Stimulated activated CD4-positive, alpha-beta T cell treated with anti-CD3 and anti-CD28 coated beads, Interleukin-1b, Interleukin-23, amount 100 ng/mL, for 4 hours (primary cell): ENCODE measurements at places on chromosomes 12 and 14.

DNA sequence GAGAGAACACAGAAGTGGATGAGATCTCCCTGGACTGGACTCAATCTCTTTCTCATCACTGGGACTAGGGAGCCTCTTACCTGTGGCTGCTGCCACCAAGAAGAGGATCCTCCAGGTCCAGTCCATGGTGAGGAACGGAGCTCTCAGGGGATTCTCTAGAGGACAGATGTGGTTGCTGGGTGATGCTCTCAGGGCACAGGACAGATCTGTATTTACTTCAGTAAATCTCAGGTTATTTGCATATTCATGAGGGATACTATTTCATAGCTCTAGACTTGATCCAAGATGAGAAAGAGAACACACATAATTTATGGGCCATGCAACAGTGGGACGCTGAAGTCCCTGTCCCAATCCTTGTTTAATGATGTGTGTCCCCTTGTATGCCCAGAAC lies 460.5 kb downstream of the TMEM121 start:
- no peak for DNase-seq

DNA sequence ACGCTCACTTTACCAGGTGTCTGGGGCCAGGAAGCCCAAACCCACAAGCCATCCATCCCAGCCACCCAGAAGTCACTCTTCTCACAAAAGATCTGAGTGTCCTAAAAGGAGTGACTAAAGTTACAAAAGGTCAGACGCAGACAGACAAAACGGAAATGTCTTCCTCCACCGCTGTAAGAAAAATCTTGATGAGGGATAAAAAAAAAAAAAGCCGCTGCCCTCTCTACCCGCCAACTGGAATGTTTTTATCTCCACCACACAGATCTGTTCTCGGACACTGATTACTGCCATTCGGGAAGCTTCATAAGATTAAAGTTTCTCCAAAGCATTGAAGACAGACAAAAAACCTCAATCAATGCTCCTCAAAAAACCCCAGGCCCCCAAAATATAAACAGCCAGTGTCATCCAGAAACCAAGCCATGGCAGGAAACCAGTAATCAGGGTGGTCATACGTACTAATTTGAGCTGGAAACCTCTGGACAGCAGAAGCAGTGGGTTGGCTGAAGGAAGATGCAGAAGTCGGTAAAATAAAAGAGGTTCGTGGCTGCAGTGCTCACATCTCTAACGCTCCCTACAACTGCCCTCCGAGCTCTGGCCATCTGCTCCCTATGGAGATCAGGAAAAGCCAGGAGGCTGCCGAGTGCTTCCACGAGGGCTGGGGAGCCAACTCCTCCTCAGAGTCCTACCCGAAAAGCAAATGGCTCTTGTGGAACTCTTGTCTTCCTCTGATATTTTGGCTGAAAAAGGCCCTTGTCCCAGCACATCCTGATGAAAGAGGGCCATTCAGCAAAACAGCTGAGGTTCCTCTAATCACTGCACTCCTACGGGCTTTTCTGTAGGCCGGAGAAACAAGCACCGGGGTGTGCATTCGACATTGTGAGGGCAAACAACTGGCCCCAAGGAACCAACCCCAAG lies 30.3 kb downstream of the SSH1 start:
- no peak for DNase-seq

GRCh38 chr14:98375566-98375965 lies 896.4 kb downstream of the BCL11B start:
- DNase-seq = no peak

DNA sequence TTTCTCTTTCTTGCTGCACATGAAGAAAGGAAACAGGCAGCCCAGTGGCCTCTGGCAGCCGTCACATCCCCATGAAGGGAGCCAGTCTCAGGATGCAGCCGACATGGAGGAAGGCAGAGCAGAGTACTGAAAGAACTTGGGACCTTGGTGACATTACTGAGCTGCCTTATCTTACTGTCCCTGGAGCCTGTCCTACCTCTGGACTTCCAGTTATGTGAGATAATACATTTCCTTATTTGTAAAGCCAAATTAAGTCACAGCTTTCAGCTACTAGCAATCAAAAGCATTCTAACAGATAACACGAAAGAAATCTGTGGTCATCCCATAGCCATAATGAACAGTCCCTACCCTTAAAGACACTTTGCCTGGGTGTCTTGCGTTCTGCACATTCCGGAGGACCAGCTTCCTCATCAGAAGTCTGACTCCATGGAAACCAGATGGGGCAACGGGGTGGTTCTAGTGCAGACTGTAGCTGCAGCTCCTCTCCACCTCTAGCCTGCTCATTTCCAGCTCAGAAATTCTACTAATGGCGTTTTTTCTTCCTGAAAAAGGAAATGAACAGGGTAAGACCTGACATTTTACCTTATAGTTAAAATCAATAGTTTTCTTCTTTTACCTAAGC lies 7.8 kb upstream of the EGLN3 start:
- DNase-seq = no peak

DNA sequence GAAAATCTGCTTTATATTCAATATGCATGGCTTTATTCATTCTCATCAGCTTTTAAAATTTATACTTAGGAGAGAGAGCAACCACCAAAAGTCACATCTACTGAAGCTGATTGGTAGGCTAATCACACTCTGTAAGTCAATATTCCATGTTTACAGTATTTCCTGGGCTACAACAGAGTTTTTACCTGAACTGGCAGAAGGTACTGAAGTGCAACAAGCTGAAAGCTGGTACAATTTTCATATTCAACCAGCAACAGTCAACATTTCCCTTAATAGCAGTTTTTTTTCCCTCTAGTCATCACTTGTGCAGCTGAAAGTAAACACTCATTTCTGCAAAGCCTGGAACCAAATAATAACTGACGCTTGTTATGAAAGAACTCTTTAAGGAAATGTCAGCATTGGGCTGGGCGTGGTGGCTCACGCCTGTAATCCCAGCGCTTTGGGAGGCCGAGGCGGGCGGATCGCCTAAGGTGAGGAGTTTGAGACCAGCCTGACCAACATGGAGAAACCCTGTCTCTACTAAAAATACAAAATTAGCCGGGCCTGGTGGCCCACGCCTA lies 12.9 kb downstream of the BRAP start:
- no peak for DNase-seq

GRCh38 chr12:12592930-12593329 lies 18.7 kb upstream of the CREBL2 start:
- DNase-seq = no peak

DNA sequence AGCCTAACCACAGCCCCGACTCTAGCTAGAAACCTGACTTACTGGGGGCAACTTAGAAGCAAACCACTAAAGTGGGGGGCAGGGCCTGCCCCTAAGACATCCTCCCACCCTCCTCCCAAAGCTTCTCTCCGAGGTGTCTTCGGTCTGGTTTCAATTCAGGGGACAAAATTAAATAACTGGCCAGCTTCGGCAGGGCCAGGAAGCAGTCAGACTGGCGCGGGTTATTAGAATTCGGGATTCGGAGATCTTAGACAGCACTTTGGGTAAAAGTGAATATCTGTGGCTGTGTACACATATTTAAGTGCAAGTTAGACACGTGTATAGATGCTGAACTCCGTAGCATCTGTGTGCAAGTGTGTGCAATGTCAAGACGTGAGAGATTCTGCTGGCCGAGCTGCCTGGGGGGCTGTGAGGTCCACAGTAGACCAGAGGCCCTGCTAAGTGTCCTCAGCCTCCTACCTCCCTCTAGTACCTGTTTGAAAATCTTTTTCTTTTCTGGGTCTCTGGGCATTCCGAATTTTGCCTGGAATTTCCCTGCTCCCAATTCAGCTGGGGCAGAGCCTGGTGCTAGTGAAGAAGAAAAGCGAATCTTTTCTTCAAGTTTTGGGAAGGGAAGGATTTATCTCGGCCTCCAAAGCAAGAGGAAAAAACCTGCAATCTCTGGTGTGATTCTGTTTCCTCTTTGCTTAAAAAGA lies 4.0 kb upstream of the HOXC10 start:
- DNase-seq = no peak

DNA sequence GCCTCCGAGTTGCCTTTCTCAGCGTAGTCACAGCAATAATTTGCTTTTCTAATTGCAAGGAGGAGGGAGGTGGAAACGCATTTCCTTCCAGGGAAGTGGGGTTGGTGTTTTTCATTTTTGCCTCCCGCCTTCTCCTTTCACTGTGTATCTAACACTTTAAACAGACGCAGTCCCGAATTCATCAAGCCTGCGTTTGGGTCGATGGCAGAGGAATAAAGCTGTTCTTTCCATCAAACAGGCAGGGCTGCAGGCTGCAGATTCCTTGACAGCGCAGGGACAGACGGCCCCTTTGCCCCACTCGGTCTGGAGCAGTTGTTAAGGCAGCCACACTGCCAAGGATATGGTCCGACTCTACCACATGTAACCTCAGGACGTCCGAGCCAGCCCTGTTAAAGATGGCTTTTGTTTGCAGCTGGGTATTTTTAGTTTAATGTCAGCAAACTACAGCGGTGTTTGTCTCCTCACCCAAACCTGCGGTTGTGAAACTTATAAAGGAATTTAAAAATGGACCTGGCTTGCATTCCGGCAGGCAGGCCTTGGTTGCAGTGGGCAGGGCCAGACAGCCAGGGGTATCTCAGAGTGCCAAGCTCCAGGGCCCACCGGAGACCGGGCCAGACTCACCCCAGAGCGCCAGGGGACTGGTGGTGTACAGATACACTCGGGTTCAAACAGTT lies 2.1 kb downstream of the CHST11 start:
- DNase-seq = no peak

GRCh38 chr12:80118565-80119324 lies 19.4 kb downstream of the OTOGL start:
- DNase-seq = no peak

DNA sequence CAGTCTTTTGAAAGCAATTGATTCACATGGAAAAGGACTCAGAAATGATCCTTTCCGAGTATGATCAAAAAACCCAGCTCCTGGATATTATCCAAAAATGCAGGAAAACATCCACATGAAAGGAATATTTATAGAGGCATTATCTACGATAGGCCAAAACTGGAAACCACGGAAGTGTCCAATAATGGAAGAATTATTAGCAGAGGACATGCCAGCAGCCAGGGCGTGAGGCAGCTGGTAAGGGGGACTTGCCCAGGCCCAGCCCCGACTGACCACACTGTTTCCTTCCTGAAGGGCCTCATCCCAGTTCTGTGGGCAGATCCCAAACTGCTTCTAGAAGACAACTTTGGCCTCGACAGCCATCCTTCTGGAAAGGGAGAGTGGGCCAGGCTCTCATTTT lies 20.5 kb downstream of the ACTN1 start:
- DNase-seq = no peak

GRCh38 chr14:74357585-74357984 lies 9.3 kb downstream of the VRTN start:
- DNase-seq = no peak

DNA sequence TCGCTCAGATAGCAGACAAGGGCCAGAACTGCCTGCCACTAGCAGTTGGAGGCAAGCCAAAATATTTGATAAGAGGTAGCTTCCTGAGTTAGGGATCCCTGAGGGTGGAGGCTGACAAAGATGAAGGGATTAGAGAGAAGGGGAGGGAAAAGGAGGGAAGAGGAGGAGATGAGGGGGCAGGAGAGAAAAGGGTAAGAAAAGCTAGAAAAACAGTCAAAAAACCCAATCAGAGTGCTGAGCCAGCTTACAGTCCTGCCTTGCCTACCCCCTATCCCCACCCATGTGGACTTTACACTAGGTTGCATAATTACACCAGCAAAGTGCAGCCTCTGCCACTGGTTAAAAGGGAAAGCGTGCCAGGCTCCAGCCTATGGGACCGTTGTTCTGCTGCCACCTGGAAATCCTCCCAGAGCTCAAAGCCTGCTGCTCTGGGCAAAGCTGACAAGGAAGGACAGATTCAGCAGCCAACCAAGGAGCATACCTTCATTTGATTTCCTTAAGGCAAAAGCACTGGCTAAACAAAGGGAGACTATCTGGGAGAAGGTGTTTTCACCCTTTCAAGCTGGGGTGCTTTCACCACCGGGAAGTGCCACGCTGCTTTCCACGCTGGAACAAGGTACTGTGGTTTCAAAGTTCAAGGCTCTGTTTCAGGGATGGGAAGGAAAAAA lies 3.8 kb upstream of the NUMB start:
- no peak for DNase-seq

DNA sequence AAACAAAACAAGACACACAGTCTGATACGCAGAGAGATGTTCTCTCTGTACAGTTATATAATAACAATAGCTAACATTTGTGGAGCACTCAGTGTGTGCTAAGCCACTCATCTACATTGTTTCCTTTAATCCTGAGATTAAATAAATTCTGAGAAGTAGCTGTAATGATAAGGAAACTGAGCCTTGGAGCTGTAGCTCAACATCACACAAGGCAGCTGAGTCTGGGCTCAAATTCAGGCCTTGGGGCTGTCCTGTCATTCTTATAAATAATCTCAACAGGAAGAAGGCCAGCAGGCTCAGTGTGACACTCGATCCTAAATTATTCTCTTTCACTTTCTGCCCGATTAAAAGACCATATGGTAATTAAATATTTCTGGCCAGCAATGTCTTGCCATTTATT lies 24.5 kb downstream of the CDKN1B start:
- no peak for DNase-seq

- DNase-seq = no peak
These were observed 8.5 kb upstream of the BICD1 start for GRCh38 chr12:32098112-32098511.

DNA sequence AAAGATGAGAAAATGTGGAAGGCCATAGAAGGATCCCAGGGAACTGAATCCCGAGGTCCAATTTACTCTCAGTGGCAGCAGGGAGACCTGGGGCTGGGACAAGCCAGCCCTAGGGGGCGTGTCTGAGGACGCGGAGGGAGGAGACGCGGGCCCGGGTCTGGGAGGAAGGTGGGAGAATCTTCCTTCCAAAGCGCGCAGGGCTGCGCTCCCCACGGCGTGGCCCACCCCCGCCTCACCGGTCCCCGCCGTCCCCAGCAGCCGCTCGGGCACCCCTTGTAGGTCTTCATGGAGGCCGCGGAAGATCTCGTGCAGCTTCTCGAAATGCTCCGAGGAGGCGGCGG lies 323 bp downstream of the VTI1B start:
- no peak for DNase-seq
